ENCODE measurements at places on chromosomes 6 and 20.

DNA sequence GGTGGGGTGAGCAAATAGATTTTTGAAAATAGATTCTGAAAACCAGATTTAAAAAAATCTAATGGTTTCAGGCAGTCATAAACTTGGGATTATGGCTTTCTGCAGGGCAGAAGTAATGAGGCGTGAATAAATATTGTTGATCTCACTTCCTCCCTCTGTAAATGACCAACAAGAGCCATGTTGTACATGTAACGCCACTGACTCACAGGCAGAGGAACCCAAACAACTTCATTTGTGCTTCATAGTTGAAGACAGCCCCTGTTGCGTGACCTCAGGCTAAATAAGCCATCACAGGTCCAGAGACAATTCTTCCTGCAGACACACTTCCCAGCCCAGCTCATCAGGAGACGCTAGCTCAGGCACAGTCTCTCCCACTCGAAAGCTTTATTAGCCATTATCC, 59.1 kb upstream of the F13A1 start:
- DNase-seq: no peak

DNA sequence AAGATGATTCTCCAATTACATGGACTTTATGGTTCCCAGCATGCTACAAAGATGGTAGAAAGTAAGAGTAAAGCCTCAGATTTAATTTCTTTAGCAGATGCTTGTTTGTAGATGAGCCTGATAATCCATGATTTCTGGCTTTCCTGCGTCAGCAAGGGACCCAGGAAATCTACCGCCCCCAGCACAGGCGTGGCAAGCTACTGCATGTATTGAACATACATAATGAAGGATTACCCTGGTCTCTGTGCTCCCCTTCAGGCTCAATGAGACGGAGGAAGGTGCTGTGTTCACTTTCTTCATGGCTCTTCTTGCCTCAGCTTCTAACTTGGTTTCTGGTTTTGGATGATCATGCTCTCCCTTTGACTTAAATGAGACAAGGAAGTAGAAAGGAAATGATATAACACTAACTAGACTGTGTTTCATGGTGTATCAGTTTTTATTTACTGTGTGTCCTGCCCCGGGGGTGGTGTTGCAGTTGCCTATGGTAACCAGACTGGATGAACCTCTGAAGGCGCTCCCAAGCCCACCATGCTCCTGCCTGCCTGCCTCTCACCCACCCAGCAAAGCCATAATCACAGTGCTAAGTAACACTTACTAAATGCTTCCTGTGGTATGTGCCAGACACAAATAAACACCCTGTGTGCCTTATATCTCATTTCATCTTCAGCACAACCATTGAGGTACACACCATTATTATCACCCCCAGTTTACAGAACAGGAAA, 17.9 kb downstream of the GCM1 start:
- no peak for DNase-seq

DNA sequence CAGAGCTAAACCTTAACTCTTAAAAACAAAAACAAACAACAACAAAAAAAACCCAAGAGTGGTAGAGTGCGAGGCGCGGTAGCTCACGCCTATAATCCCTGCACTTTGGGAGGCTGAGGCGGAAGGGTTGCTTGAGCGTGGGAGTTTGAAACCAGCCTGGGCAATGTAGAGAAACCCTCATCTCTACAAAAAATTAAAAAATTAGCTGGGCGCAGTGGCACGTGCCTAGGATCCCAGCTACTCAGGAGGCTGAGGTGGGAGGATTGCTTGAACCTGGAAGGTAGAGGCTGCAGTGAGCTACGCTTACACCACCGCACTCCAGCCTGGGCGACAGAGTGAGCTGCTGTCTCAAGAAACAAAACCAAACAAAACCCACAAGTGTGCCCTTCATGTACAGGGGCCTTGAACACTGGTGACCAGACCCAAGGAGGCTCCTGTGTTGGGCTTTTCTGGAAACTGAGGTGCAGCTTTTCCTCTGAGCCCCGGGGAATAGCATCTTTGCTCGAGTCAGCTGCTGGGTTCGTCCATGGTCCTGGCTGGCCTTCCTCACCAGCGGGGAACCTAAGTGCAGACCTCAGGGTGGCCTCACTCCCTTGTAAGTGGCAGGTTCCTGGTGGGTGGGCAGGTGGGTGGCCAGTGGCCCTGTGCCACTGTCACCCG, 39.9 kb downstream of the PYGB start:
- no peak for DNase-seq

GRCh38 chr6:21037453-21037852, 503.2 kb downstream of the CDKAL1 start:
- no peak for DNase-seq

- DNase-seq: no peak
These were observed 52.9 kb upstream of the GPR31 start for GRCh38 chr6:167210375-167211294.

- no peak for DNase-seq
These were observed 169.7 kb upstream of the TNFAIP3 start for GRCh38 chr6:137697267-137697938.

DNA sequence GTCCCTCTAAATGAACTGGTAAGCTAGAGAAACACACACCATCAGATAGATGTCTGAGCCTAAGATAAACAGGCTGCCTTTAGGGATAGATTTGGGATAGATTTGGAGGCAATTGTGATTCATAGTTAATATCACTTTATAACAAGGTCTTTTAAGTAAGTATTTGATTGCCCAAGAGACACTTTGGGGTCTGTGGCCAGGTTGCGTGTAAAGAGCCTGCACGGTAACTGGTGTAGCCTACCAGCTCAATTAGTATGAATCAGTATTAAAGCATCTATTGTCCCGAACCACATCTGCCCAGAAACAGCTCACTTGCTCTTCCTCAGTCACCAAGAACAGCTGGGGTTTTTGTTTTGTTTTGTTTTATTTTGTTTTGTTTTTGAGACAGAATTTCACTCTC, 193.3 kb downstream of the SASH1 start:
- DNase-seq: no peak

DNA sequence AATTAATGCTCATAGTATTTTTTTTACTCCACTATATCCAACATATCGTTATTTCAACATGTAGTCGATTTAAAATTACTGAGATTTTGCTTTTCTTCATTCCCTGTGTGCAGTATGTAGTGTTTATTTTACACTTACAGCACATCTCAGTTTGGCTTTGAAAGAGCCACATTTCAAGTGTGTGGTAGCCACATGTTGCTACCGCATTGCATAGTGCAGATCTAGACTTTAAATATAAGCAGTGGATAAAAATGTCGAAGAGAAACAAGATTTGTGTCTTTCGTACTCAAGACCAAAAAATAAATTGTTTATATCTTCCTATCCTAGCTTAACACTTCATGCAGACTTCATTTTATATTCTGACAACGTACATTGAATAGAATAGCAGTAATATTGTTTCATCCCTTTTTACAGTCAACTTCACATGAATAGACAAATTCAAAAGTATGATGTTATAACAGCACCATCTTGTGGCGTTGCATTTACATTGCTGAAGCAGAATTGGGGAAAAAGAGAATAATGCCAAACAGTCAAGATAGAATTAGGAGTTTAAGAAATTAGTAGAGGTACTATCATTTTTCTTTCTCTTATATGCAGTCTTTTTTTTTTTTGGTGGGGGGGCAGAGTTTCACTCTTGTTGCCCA, 29.9 kb downstream of the FBXO5 start:
- no peak for DNase-seq

GRCh38 chr6:40774932-40775331, 187.8 kb upstream of the LRFN2 start:
- DNase-seq: no peak

DNA sequence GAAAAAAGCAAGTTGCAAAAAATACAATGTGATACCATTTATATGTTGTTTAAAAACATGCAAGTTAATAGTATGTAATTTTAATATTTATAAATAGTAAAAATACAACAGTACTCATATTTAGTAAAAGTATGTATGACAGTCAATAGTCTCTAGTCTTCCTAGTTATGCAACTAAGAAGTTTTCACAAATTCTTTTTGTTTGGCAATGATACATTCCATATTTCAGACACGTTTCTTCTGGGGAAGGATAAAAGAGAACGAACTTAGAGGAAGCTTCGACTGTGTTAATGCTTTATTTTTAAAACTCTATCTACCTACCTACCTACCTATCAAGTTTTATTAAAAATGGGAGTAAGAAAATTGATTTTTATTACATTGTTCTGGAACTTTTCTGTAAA, 77.7 kb downstream of the UBE3D start:
- no peak for DNase-seq

DNA sequence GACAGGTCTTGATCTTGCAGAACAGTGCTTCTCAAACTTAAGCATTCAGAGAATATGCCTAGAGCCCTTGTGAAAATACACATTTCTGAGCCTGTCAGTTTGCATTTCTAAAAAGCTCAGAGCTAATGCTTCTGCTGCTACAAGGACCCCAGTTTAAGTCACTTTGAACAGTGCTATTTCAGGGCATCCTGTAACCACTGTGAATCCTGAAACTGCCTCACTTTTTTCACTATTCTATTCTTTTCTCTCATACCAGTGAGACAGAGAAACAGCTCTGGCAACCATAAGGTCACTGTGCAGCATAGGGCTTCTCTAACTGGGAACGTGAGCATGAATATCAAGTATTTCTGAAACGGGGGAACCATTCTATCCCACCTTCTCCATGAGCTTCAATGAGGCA, 51.2 kb downstream of the LGSN start:
- DNase-seq: no peak

DNA sequence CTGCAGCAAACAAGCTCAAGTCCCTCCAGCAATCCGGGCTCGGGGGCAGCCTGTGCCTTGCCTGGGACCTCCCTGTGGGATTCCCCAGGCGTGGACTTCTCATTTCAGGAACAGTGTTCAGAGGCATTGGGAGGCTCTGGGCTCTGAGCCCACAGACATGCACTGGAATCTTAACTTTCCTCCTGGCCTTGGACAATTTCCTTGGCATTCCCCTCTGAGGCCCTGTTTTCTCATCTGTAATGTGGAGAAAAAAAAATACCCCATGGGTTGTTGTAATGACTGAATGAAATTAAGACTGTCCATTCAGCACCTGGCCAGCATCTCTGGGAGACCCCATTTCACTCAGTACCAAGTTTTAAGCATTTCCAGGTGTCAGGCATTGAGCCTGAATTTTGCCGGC, 17.6 kb downstream of the BPIFB4 start:
- no peak for DNase-seq

DNA sequence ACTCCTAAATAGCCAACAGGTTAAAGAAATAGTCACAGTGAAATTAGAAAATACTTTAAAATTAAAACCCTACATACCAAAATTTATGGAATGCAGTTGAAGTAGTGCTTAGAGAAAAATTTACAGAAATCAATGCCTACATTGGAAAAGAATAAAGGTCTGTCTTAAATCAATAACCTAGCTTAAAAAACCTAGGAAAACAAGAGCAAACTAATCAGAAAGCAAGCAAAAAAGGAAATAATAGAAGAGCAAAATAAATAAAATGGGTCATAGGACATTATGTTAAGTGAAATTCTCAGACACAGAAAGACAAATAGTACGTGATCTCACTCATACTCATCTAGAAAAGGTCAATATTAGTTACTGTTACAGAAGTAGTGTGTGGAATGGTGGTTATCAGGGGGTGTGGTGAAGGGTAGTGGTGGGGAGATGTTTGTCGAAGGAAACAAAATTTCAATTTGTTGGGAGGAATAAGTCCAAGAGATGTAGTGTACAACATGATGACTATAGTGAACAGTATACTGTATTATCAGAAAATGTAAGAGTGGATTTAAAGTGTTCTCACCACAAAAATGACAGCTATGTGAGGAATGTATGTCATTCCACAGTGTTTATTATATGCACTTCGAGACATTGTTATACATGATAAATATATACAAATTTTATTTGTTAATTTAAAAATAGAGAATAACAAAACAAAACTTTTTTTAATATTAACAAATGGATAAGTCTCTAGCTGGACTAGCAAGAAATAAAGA, 423.6 kb downstream of the CDH26 start:
- no peak for DNase-seq

GRCh38 chr20:44324343-44324742, 12.5 kb upstream of the R3HDML start:
- no peak for DNase-seq

DNA sequence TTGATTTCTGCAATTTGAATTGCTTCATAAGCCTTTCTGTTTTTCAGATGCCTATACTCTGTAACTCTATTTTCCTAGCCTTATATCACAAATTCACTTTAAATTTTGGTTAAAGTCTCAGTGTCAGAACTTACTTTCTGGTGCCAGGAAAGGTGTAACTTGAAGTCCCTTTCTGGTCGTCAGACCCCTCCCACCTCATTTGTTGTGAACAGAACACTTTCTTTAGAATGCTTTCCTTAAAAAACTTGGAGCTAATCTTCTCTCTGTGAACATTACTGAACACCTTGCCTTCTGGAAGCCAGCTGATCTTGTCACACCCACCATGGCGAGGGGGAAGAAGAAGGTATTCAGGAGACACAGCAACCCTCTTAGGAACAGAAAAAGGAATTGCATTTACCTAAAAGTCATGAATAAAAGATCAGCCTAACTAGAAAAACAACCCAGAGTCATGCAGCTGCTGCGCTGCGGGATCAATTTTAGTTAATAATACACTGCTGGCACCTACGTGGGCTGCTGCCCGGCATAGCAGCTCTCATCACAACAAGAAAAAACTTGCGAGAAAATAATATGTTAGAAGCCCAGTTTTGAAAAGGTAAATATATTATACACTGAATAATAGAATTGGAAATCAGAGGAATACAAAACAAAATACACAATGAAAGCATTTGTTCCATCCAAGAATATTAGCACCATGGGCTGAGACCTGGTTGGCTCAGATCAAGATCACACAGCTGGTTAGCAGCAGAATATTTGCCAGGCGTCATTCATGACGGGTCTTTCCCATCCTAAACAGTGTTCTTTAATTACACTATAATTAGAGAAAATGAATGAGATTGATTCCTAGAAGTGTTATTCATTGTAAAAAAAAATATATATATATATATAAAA, 5.8 kb upstream of the FAM217A start:
- DNase-seq: no peak

DNA sequence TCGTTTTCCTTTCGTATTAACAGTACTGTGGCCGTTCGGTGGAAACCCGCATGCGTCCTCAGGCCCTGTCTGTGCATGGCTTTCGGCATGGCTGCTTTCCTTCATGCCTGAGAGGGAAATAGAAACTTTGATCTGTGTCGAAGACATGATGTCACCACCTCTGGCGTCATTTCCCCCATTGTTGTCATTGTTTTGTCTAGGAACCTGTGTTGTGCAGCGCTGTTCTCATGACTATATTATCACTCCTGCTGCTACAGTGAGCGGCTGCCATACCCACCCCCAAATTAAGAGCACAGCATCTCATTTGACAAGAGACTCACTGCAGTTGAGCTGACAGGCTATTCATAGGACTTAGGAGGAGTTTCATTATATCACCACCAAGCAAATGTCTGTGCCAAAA, 172.3 kb downstream of the TMEM242 start:
- DNase-seq: no peak

Measured in T-helper 2 cell (primary cell).